Cardiac muscle cell (in vitro differentiated cells and primary cell): ENCODE measurements at places on chromosomes 4 and X. TPM values are rescaled to one million over a fixed set of nuclear protein-coding genes. Genes with fewer than 3 reads are reported as not detected.

DNA sequence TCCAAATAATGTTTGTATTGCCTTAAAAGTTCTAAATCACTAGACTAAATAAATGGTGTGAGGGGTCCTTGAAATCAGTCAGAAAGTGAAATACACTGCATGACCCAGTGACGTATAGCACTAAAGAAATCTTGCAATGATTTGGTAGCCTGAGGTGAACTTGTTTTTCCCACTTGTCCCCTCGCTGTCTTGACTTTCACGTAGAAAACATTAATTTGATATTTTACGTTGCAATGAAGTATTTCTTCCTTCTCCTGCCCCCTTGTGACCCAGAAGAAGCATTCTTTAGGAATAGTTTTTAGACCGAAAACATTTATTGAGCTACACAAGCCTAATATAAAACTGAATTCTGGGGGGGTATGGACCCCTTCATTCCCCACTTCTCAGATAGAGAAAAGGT lies 3.7 kb downstream of the KLB start:
- no peak for DNase-seq

DNA sequence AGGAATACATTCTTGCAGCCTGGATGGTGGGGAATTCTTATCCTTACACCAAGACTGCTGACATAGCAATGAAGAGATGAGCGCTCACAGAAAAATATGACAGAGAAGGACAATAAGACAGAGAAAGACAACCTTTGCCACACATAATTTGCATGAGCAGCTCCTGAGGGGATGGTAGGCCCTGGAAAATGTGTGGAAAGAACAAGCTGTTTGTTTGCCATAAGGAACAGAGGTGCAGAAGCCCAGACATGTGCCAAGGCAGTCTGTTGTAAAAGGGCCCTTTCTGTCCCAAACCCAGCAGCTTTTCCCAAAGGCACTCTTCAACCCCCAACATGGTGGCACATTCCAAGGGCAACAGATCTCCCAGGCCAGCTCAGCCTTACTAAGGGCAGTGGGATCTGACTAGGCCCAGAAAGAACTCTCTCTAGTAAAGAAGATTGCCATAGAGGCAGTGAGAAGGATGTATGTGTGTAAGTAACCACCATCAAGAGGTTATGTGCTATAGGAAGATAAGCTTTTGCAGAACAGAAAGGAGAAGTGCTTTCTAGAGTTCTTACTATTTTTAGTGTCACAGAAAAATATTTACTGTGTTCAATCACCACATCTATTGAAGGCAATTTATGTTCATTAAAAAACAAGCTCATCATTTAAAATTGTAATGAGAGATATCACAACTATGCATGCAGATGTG lies 287.0 kb upstream of the RASGEF1B start:
- no peak for DNase-seq

- DNase-seq: no peak
These were observed 3.1 kb upstream of the SH3TC1 start for GRCh38 chr4:8195841-8196458.

CC2D2A gene
- total RNA-seq: 20.7 and 43.5 TPM in 2 replicates

NUP62CL gene
- total RNA-seq: 9.1 and 14.4 TPM in 2 replicates

LRP2BP gene
- 0.63 TPM in 2 replicates for total RNA-seq
